Heart right ventricle (tissue), 16 donors: ENCODE measurements at places on chromosomes 12 and 14. TPM values are rescaled to one million over a fixed set of nuclear protein-coding genes. Genes with fewer than 3 reads are reported as not detected.
A peak's percentile ranks its signal among the peaks of the same experiment; 100 is the strongest.

- H3K27ac ChIP-seq, result no peak overlapping the region
- no peaks in the 10 kb centered on the region for H3K4me1 ChIP-seq
- DNase-seq, result no peak
- H3K4me3 ChIP-seq, result no peak overlapping the region
These were observed 27.3 kb downstream of the LLPH start for GRCh38 chr12:66103016-66103913.

DNA sequence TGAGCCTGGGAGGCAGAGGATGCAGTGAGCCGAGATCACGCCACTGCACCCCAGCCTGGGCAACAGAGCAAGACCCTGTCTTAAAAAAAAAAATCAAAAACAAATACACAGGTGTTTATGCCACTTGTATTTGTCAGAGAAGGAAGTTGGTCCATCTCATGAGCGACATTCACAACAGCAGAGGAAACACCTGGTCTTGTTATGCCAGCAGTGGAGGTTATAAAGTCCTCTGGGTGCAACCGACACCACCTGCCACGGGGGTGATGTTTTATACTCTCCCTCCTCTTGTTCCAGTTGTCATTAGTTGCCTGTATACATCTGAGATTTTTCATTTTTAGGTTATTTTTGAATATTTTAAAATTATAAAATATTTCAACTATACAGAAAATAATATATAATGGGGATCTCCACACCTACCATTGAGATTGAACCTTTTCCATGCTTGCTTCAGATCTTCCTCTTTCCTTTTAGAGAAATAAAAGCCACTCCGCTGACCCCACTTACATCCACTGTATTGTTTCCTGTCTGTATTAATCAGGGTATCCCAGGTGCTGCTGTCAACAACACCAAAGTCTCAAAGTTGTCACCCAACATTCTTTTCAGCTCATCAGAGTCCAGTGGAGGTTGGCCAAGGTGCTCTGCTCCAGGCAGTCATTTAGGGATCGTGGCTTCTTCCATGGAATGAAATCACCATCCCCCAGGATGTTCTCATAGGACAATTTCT, 65.1 kb downstream of the RNFT2 start:
- DNase-seq, result no peak
- H3K27me3 ChIP-seq, result no peaks in the 10 kb centered on the region
- no peak overlapping the region for H3K4me3 ChIP-seq
- no peak overlapping the region for H3K27ac ChIP-seq
- H3K36me3 ChIP-seq, result no peaks in the 10 kb centered on the region
- H3K4me1 ChIP-seq, result no peaks in the 10 kb centered on the region

Gene GABARAPL1
- total RNA-seq, result 436 TPM

- H3K27ac ChIP-seq, result peak within 1 kb of the TSS; percentile 54
- H3K4me3 ChIP-seq, result peak within 1 kb of the TSS; percentile 68
- H3K27me3 ChIP-seq, result no peaks in the 10 kb centered on the region
- H3K4me1 ChIP-seq, result peaks cover 9% of the 10 kb centered on the region
- peak; percentile 62 for DNase-seq
These were observed at the start of gene GPR135 for GRCh38 chr14:59465316-59466135. GPR135 (minus strand) TSS chr14:59465380; CDS start chr14:59465226, 154 bp downstream.

GRCh38 chr12:124713041-124713435, 145.6 kb upstream of the NCOR2 start:
- H3K4me1 ChIP-seq, result peaks cover 49% of the 10 kb centered on the region
- no peaks in the 10 kb centered on the region for H3K36me3 ChIP-seq
- H3K27me3 ChIP-seq, result no peaks in the 10 kb centered on the region
- DNase-seq, result peak; percentile 73

GRCh38 chr12:6154730-6155459, 30.4 kb upstream of the VWF start:
- H3K4me1 ChIP-seq, result peaks cover 20% of the 10 kb centered on the region
- peak; percentile 89 for DNase-seq
- peaks cover 3% of the 10 kb centered on the region for H3K27me3 ChIP-seq

GRCh38 chr12:24078318-24078765, 128.9 kb upstream of the SOX5 start:
- H3K27me3 ChIP-seq, result no peaks in the 10 kb centered on the region
- DNase-seq, result no peak
- H3K36me3 ChIP-seq, result no peaks in the 10 kb centered on the region
- no peak overlapping the region for H3K4me3 ChIP-seq

GRCh38 chr12:50625029-50625925, 120.5 kb downstream of the DIP2B start:
- H3K27ac ChIP-seq, result no peak overlapping the region
- no peak overlapping the region for H3K4me3 ChIP-seq
- H3K4me1 ChIP-seq, result peaks cover 50% of the 10 kb centered on the region
- H3K36me3 ChIP-seq, result peaks cover 35% of the 10 kb centered on the region
- no peaks in the 10 kb centered on the region for H3K27me3 ChIP-seq

Gene TSPAN9
- total RNA-seq, result 379 TPM

Gene SMIM10L1
- total RNA-seq, result 19.5 TPM

- H3K4me3 ChIP-seq, result no peak overlapping the region
- DNase-seq, result no peak
- H3K36me3 ChIP-seq, result no peaks in the 10 kb centered on the region
- H3K27me3 ChIP-seq, result no peaks in the 10 kb centered on the region
These were observed 126.9 kb downstream of the SLC25A21 start for GRCh38 chr14:37045340-37046061.

Gene P2RX2
- not detected for total RNA-seq

- DNase-seq, result no peak
- H3K36me3 ChIP-seq, result no peaks in the 10 kb centered on the region
- no peak overlapping the region for H3K27ac ChIP-seq
- no peaks in the 10 kb centered on the region for H3K4me1 ChIP-seq
These were observed 146.9 kb downstream of the ESR2 start for GRCh38 chr14:64147126-64147790.
